ENCODE measurements at places on chromosomes 2 and 18.

GRCh38 chr2:129293326-129293725 is 686.1 kb upstream of the RAB6C start:
- DNase-seq, result no peak

DNA sequence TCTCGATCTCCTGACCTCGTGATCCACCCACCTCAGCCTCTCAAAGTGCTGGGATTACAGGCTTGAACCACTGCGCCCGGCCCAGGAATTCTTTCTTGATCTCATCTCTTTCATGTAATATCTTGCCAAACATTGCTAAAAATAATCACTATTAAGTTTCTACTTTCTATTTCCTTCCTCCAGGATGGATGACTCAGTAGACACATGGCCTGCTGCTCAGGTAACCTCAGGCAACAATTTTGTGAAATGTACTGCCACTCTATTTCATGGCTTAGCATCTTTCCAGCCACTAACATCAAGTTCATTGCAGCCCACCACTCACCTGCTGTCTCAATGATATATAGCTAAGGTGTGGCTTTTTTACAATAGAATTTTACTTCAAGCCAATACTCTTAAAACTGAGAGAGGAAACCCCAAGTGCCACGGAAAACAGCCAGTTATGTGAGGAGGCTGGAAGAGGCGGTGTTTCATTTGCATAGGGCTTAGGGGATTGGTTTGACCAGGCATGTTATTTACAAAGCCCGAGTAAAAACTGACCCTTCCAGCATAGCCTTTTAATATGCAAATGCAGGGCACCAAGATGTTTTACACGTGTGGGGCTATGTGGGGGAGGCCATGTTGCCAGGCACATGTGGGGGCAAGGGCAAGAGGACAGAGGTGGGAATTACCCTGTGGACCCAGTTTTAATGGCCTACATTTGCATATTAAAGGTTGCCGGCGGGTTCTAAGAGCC is 11.3 kb upstream of the SUMO1 start:
- DNase-seq, result no peak

GRCh38 chr2:63819765-63820717 is 21.7 kb upstream of the UGP2 start:
- DNase-seq, result no peak

DNA sequence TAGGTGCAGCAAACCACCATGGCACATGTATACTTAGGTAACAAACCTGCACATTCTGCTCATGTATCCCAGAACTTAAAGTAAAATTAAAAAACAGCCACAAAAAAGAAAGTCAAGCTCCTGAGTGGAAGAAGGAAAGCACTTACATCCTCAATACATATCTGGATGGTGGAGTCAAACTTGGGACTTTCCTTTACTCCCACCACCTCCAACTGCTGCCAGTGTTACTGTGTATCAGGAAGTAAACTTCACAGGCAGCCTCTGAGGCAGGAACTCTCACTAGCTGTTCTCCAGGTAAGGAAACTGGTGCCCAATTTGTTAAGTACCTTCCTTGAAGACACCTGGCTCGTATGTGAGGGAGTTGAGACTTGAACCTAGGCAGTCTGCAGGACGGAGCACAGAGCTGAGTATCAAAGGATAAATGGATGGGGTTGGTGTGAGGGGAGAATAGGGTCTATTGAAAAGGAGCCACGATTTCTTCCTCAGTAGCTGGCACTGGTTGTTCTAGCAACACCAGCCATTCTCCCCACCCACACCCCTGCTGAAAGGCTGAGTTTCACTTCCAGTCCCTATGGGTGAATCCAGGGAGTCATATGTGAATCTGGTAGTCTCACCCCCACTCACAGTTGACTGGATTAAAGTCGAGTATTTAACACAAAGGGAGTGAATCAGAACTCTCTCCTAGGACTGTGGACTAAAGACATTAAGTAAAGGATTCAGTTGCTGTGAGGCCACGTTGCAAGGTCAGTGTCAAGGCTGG is 50.0 kb upstream of the GPR39 start:
- no peak for DNase-seq

GRCh38 chr18:58135183-58135641 is 91.2 kb downstream of the NEDD4L start:
- no peak for DNase-seq

DNA sequence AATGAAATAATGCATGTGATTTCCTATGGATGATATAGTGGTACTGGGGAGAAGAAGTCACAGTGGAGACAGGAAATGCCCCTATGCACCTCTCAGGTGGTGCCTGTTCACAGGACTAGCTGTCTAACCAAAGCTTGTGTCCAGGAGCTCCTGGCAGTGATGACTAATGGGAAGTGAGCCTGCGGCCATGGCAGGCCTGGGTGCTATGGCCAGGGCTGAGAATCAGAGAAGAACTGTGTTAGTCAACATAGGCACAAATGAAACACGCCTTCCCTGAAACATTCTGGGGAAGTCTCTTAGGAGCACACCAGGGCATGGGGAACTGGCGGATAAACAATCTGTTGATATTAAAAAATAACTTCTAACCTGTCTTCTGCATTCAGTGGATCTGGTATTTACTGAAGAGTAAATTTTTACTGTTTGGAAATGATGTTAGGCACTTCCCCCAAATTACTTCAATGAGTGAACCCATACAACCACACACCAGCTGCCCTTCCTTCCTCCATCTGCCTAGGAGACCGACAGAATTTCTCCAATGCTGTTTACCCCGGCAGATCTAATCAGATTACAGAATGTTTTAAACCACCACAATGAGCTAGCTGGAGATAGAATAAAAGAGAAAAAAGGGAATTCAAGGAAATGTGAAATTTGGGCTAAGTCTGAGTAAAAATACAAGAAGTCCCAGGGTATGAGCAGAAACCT is 67.4 kb downstream of the MEP1B start:
- DNase-seq, result no peak

DNA sequence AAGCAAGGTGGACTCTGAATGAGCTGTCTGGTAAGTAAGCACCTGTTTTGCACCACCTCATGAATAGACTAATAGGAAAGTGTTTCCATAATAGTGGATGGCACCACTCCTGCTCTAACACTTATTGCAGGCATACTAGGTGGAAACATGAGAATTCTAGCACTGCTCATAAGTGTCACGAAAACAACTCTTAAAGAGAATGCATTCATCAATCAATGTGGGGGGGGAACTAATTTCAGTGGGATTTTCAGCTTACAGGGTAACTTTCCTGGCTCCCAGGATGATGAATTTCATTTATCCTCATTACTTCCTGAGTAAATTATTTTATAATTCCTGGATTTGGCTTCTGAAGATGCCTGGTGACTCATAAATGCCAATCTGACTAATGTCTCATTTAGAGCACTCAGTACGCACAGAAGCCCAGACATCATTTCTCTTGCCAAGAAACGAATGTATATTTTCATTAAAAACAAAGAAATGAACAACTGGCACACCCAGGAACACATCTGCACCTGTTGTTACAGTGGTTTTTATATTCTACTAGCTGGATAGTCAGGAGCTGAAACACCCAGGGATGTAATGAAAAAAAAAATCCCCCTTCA is 129.6 kb downstream of the PID1 start:
- no peak for DNase-seq

DNA sequence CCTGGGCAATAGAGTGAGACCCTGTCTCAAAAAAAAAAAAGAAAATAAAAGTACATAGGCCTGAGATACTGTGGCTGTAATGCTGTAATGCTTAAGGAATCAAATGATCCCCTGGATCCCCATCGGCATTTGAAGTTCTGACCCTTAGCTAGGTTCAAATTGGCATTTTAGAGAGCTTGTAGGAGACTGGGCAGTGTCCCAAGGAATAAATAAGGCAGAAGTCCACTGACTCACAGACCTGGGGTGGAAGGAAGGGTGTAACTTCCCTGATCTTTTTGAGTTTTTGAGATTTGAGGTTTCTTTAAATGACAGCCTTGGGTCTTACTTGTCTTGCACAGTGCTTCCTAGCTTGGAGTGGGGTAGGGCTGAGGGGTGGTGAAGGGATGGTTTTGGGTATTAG is 553.7 kb downstream of the SLC4A3 start:
- no peak for DNase-seq

DNA sequence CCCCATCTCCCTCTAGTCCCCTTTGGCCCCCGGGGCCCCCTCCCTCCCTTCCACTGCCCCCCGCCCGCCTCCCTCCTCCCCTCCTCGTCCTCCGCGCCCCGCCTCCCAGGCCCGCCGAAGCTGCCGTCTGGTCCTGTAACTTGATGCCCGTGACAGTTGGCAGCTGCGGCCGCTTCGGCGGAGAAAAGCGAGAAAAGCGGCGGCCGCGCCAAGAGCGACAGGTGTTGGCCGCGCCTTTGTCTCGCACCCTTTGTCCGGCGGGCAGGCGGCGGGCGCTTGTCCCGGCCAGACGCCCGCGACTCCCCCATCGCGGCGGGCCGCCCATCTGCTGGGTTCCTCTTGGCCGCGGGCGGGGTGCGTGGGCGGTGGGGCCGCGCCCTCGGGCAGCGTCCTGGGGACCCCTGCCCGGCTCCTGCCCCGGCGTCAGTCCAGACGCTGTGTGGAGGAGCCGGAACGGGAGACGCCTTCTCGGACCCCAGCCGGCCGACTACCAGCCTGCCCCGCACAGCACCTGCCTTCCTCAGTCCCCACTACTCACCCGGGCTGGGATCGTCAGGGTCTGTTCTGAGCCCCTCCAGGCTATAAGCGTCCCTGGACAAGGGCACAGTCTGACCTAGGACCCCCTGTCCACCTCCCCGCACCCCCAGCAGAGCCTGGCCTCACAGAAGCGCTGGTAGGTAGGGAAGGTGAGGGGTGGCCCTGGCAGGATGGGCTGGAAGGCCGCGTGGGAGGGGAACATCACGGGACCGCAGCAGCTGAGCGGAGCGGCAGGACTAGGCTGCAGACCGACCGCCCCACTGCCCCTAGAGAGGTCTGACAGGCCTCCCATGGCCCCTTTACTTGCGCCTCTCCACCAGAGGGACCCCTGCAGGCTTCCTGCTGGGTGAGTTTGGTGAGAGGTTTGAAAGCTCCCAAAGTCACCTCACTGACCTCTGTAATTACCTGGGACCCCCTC is 1.2 kb upstream of the HES6 start:
- DNase-seq, result no peak

DNA sequence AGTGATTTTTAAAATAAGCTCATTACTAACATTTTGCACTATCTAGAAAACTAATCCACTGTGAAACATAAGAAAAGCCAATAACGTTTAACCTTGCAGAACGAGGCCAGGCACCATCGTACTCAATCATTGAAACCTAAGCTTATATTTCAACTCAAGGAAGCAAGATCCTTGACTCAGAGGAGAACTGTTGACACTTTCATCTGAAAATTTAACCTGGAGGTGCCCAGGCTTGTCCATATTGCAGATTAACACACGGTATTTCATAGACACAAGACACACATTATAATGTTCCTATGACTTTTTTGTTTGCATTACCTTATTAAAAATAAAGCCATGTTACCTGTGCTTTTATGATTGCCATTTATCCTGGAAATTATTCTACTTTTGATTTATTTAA is 89.6 kb downstream of the ZNF385B start:
- no peak for DNase-seq

DNA sequence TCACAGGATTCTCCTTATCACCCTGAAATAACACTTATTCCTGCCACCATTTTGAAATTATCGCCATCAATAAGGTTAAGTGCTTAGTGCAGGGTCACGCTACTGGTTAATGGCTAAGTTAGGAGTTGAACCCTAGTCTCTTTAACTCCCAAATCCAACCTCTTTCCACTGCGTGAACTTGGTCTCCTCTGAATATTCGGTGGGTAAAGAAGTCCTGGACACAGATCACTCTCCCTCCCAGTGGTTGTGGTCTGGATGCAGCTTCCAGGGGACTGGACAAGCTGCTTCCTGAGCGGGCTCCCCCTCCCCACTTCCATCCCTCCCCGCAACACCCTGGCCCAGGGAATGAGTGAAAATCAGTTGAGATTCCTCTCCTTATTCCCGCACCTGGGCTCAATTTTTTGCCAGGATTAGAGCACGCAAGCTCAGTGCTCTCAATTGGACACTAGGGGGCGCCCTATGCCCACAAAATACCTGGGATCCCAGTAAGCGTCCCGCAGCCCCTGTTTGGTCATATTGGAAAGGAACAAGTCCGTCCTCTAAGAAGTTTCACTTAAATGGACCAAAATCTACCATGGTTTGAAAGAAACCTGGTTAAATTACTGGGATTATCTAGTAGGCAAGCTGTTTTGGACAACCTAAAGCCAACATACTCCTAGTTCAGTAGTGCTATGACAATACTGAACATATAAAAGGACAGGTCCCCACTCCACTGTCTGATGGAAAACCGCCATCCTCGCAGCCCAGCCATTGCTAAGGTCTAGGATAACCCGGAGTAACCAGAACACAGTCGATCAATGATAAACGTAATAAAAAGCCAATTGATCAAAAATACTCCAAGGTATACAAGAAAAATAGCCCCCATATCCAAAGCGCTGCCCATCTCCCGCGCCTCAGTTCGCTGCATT is 40.4 kb downstream of the DHRS9 start:
- peak; percentile 84 for DNase-seq

DNA sequence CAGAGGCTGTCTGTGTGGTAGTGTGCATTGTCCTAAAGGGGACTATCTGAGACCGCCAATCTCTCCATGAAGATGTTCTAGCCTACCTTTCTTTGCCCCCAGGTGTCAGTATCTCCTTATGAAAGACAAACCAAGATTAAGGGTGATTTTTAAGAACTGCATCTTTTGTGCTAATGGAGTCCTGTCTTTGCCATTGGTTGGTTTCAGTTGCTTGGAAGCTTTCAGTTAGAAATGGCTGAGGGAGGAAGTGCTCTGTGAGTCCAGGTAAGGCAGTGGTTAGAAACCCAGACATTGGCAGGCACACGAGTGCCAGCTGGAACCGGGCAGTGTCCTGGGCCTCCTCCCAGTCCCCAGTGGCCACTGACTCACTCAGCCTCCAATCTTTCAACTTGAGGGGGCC is 111.3 kb downstream of the DOCK10 start:
- no peak for DNase-seq

- no peak for DNase-seq
Observed at GRCh38 chr2:28437149-28437835, 44.6 kb downstream of the FOSL2 start.

DNA sequence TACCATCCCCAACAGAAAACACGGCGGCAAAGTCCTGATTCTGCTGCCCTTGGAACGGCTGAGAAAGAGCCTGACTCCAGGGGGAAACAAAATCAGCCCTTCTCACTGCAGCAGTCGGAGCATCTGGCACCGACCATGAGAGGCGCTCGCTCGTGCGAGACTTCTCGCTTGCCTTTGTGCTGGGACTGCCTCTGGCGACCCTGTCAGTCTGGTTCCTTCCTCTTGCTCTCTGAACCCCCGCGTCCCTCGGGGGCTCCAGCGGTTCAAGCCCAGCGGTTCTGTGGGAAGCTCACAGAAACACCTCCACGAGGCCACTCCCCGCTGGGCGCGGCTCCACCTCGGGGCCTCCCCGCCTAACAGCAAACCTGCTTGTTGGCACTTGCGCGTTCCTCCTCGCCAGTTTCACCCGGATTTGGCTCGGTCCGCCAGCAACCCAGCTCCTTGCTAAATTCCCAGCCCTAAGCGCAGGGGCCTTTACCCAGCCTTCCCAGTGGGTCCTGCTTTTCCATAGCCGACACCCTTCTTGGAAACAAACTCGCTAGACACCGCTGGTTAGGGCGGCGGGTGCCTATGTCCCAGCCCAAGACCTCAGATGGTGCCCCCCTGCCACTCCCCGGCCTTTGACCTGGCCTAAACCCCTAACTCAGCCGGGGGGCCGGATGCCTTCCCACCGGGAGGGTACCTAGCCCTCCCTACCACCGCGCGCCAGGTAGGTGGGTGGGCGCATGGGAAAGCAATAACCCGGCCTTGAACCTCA is 2.2 kb downstream of the RND3 start:
- DNase-seq, result peak; percentile 25

GRCh38 chr2:39497082-39497801 is 60.2 kb upstream of the MAP4K3 start:
- DNase-seq, result no peak

All from stimulated activated CD8-positive, alpha-beta memory T cell treated with anti-CD3 and anti-CD28 coated beads, Interleukin-4, amount 100 ng/mL, for 48 hours (primary cell).